Foreskin melanocyte (primary cell): ENCODE measurements at places on chromosomes 16 and 17.

- DNase-seq, result no peak
Observed at GRCh38 chr17:47684535-47685193, 9.3 kb upstream of the TBKBP1 start.

GRCh38 chr17:34725725-34726124 lies 146.3 kb downstream of the TMEM132E start:
- no peak for DNase-seq

DNA sequence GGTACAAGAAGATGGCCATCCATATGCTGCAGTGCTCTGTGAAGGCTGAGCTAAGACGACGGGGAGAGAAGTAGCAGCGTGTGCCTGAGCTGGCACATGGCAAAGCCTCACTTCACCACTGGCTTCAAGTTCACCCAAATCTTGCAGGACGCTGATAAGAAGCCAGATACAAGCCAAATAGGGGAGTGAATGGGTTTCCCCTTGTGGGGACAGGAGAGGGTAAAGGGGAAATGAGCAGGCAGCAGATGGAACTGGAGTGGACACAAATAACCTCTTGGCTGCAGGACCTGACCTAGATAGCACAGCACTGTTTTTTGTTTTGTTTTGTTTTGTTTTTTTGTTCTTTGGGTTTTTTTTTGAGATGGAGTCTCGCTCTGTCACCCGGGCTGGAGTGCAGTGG lies 21.0 kb upstream of the PITPNA start:
- DNase-seq, result no peak

- no peak for DNase-seq
Observed at GRCh38 chr16:48432136-48432535, 46.9 kb upstream of the SIAH1 start.

DNA sequence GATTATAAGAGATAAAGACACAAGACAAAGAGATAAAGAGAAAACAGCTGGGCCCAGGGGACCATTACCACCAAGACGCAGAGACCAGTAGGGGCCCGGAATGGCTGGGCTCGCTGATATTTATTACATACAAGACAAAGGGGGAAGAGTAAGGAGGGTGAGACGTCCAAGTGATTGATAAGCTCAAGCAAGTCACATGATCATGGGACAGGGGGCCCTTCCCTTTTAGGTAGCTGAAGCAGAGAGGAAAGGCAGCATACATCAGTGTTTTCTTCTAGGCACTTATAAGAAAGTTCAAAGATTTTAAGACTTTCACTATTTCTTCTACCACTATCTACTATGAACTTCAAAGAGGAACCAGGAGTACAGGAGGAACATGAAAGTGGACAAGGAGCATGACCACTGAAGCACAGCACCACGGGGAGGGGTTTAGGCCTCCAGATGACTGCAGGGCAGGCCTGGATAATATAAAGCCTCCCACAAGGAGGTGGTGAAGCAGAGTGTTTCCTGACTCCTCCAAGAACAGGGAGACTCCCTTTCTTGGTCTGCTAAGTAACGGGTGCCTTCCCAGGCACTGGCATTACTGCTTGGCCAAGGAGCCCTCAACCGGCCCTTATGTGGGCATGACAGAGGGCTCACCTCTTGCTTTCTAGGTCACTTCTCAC lies 63.9 kb upstream of the ARL4D start:
- no peak for DNase-seq

DNA sequence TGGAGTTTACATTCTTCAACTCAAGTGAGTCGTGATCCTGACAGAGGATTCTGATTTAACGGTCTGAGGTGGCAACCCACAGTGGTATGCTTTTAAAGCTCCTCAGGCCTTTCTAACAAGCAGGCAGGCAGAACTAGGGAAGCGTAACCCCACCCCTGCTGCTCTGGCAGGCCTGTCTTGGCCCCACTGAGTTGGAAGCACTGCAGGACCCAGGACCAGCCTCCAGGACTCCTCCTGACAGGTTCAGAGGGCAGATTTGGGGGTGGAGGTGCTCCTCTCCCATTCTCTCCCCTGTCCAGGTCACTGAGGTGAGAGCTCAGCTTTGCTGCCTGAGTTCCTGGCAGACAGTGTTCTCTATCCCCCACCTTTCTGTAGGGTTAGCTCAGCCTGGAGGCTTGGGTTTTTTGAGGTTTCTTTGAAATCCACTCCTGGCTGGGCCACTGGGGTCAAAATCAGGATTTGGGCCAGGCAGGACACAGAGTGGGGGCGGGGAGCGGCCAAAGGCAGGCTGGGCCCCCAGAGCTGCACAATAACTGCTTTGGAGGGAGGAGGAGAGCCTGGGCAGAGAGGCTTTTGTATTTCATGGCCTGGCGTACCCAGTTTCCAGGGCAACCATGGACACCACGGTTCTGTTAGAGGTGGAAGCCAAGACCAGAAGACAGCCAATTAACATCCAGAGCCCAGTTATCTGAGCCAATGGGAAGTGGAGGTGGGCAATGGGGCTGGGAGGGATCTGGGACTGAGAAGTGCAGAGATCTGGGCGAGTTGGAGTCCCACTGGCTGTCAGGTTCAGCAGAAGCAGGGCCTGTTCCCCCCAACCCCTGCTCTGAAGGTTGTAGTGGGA lies 9.5 kb downstream of the MRPL27 start:
- DNase-seq, result peak; percentile 35

DNA sequence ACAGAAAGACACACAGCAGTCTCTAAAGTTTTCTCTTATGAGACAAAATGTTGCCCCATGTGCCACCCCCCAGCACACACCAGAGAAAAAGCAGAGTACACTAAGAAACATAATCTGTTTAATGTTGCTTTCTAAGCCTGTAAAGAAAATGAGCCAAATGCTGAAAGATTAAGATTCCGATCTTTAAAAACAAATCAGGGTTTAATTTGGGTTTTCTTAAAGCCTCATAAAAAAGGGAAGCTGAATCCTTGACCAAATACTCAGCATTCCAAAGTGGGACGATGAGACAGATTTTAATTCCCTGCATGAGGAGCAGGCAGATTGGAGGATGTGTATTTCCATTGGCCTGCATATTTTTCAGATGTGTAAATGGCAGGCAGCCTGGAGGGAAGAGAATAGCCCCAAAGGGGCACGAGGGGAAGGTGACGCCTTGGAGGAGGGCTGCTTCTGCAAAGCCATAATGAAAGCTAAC lies 118.4 kb downstream of the COPRS start:
- no peak for DNase-seq

GRCh38 chr16:65919145-65919985 lies 447.1 kb upstream of the CDH5 start:
- no peak for DNase-seq

- no peak for DNase-seq
Observed at GRCh38 chr17:17741349-17742023, 60.2 kb downstream of the RAI1 start.

DNA sequence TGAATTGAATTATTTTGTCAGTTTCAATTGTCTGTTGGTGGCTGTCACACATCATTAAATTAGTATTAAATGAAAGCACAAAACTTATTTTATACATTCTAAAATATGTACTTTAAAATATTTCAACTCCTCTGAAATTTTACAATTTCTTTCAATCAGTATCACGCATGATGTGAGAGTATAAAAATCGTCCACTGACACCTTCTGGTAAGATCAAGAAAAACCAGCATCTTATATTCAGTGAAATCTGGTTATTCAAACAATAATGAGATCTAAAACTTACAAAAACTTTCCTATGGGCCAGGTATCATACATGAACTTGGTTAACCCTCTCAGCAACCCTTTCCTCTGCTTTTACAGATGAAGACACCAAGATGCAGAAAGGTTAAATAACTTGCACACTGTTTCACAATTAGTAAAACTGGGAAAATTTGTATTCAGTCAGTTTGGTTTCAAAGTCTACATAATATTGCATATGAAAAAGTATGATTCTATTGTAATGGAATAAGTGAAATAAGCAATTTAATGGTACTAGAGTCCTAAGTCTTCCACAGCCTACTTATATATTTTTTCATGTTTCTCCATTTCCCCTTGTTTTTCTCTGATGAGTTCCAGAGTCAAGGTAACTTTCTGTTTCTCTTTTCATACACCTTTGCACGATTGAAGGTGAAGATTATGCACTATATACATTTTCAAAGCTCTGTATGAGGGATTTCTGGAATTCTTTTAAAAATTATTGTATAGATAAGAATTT lies 58.7 kb downstream of the EFCAB5 start:
- DNase-seq, result no peak

GRCh38 chr17:44074231-44074910 lies 3.8 kb downstream of the G6PC3 start:
- no peak for DNase-seq

DNA sequence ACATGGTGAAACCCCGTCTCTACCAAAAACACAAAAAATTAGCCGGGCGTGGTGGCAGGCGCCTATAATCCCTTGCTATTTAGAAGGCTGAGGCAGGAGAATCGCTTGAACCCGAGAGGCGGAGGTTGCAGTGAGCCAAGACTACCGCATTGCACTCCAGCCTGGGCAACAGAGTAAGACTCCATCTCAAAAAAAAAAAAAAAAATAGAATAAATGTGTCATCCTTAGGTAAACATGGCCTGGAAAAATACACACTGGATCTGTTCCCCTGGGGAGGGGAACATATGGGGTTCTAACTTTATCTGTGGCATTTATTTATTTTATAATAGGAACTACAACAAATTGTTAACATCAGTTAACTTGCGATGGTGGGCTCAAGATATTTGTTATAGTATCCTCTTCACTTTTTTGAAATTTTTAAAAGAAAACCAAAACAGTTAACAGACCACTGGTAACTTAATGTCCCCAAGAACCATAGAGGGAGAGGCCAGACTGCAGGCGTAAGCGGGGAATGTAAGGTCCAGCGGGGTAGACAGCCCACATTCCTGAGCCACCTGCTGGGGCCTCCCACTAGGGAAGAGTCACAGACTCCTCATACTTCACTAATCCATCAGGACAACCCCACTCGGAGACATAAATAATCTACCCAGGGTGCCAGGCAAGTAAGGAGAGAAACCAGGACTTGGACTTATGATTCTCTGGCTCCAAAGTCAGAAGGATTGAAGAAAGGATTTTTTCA lies 12.5 kb upstream of the TXNDC11 start:
- no peak for DNase-seq

DNA sequence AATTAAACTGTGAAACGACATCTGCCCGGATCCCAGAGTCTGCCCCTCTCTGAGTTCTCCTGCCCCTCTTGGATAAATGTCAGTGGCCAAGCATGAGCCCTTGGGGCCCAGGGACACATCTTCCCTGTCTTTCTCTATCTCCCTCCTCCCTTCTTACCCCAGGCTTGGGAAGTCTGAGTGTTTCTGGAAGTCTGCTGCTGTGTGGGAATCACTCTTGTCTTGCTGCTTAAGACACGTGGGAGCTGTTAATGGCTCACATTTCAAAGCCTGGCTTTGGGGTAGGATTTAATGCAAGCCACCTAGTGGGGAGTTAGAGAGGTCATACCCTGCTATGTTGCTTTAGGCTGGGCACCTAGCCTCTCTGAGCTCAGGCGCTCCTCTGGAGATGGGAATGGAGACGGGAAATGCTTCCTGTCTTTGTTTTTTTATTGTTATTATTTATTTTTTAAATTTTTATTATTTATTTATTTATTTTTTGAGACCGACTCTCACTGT lies 218.5 kb upstream of the CIBAR2 start:
- DNase-seq, result peak; percentile 78

GRCh38 chr17:81833160-81833920 lies at the start of gene MCRIP1:
TSS of gene MCRIP1 (minus strand) at chr17:81833291. CDS start at chr17:81824506, 8,785 bp downstream.
- DNase-seq, result peak; percentile 85

GRCh38 chr17:75945211-75945610 lies 4.4 kb upstream of the FBF1 start:
- DNase-seq, result no peak
